ENCODE measurements at places on chromosomes 2 and 18. TPM values are rescaled to one million over a fixed set of nuclear protein-coding genes. Genes with fewer than 3 reads are reported as not detected.

The OTX1 gene
- total RNA-seq = 0.20 TPM

The SUCLG1 gene
- 77.2 TPM for total RNA-seq

The PFN4 gene
- 0.78 TPM for total RNA-seq

The RASGRP3 gene
- 0.73 TPM for total RNA-seq

The ST8SIA5 gene
- total RNA-seq = under 0.01 TPM

The ABCB11 gene
- not detected for total RNA-seq

The NYAP2 gene
- not detected for total RNA-seq

The MERTK gene
- total RNA-seq = 0.39 TPM

The NPPC gene
- not detected for total RNA-seq

The SULT1C4 gene
- not detected for total RNA-seq

The SPATA3 gene
- not detected for total RNA-seq

The NCL gene
- 193 TPM for total RNA-seq

The TUBB8B gene
- total RNA-seq = not detected

The TMX3 gene
- total RNA-seq = 68.0 TPM

The LRRC30 gene
- total RNA-seq = not detected

The CAPG gene
- total RNA-seq = 140 TPM

The USP40 gene
- total RNA-seq = 22.0 TPM

The REG3G gene
- total RNA-seq = not detected

The ZNF514 gene
- total RNA-seq = 16.0 TPM

The GCG gene
- not detected for total RNA-seq

The PJVK gene
- 0.73 TPM for total RNA-seq

The LYPD1 gene
- not detected for total RNA-seq

The NOL4 gene
- not detected for total RNA-seq

The INPP5D gene
- total RNA-seq = 0.39 TPM

The ASPRV1 gene
- total RNA-seq = 0.20 TPM

The DARS1 gene
- 116 TPM for total RNA-seq

The PRKCE gene
- total RNA-seq = 11.8 TPM

The CNRIP1 gene
- total RNA-seq = 40.1 TPM
